ENCODE measurements at places on chromosomes 11 and 22. TPM values are rescaled to one million over a fixed set of nuclear protein-coding genes. Genes with fewer than 3 reads are reported as not detected.
A peak's percentile ranks its signal among the peaks of the same experiment; 100 is the strongest.

DNA sequence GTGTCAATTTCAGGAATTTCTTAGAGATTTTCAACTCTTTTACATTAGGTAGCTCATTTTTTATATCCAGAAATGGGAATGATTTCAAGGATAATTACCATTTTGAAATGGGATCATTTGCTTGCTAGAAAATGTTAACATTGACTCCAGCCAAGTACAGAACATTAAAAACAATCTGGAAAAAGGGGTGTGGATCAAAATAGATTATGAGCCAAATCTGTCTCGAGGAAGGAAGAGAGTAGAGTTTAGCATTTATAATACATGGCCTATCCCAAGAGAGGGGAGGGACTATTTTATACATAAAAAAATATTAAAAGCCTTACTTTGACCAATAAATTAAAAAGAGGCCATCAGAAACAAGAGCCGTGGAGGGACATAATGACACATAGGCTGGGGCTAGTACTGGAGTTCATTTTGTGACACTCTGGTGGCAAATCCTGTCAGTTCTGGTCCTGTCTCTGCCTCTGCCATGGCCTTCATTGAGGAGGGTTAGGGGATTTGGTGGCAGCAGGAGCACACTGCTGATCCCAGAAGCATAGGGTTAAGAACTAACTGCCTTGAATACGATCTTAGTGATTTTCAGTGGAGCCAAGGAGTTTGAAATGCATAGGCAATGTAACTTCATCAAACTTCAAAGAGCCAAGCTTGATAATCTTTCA lies 20.4 kb downstream of the PPP6R3 start:
- H3K4me1 ChIP-seq, result peaks cover 59% of the 10 kb centered on the region
- H3K27ac ChIP-seq, result no peak overlapping the region
- peaks cover 51% of the 10 kb centered on the region for H3K36me3 ChIP-seq
- no peak for DNase-seq
- H3K27me3 ChIP-seq, result no peaks in the 10 kb centered on the region

- DNase-seq, result no peak
- no peak overlapping the region for H3K4me3 ChIP-seq
- H3K27me3 ChIP-seq, result no peaks in the 10 kb centered on the region
- H3K4me1 ChIP-seq, result peaks cover 63% of the 10 kb centered on the region
- no peak overlapping the region for H3K27ac ChIP-seq
Observed at GRCh38 chr22:24137595-24137994, 43.7 kb upstream of the SUSD2 start.

DNA sequence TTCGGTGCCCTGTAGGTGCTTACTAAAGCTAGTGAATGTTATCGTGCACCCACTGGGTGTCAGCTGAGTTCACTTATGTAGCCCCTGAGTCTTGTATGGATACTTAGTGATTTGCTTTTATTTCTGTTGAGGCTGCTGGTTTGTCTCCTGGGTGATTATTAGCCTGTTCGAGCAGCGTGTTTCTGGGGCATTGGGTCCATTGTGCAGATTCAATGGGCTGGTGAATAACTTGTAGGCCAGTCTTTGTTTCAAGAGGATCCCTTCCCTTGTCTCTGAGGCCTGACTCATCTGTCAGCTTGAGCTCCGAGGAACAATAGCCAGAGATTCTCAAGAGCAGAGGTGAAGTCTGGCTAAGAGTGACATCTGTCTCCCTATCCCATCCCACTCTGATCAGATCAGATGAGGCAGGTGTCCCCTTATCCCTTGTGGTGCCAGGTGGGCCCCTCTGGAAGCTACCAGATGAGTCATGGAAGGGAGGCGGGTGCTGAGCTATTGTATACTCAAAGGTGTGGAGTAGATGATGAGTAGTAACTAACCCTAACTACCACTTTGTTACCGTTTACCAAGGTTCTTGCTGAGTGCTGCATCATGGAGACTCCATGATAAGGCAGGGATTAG lies 3.7 kb downstream of the MIAT start:
- no peak overlapping the region for H3K27ac ChIP-seq
- no peak overlapping the region for H3K4me3 ChIP-seq
- no peaks in the 10 kb centered on the region for H3K36me3 ChIP-seq
- peaks cover 4% of the 10 kb centered on the region for H3K27me3 ChIP-seq

DNA sequence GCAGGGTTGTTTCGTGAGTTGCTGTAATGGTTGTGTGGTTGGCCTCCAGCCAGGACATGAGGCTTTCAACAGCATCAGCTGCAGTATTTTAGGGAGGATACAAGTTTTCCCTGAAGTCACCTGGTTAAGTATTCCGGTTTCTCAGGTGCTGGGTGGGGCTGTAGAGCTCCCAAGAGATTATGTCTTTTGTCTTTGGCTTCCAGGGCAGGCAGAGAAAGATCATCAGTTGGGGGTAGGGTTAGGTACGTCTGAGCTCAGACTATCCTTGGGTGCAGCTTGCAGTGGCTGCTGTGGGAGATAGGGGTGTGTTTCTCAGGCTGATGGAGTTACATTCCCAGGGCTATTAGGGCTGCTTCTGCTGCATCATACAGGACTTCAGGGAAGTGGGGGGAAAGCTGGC lies 47.5 kb upstream of the MRGPRX1 start:
- H3K4me3 ChIP-seq, result no peak overlapping the region
- no peaks in the 10 kb centered on the region for H3K27me3 ChIP-seq
- H3K27ac ChIP-seq, result no peak overlapping the region
- H3K36me3 ChIP-seq, result no peaks in the 10 kb centered on the region
- no peaks in the 10 kb centered on the region for H3K4me1 ChIP-seq
- no peak for DNase-seq

- H3K27ac ChIP-seq, result no peak overlapping the region
- no peak for DNase-seq
- H3K36me3 ChIP-seq, result no peaks in the 10 kb centered on the region
- H3K27me3 ChIP-seq, result peaks cover 5% of the 10 kb centered on the region
- H3K4me1 ChIP-seq, result no peaks in the 10 kb centered on the region
- H3K4me3 ChIP-seq, result no peak overlapping the region
Observed at GRCh38 chr11:43997022-43997660, 50.6 kb upstream of the ACCSL start.

- peak overlapping the region; percentile 66 for H3K27ac ChIP-seq
- H3K27me3 ChIP-seq, result no peaks in the 10 kb centered on the region
- peak overlapping the region; percentile 58 for H3K4me3 ChIP-seq
- peaks cover 53% of the 10 kb centered on the region for H3K36me3 ChIP-seq
- DNase-seq, result no peak
Observed at GRCh38 chr11:86251345-86251744, 6.8 kb downstream of the EED start.

- no peak for DNase-seq
- peaks cover 37% of the 10 kb centered on the region for H3K4me1 ChIP-seq
- no peaks in the 10 kb centered on the region for H3K27me3 ChIP-seq
- peak overlapping the region; percentile 61 for H3K27ac ChIP-seq
Observed at GRCh38 chr11:67283481-67283963, 5.6 kb upstream of the ANKRD13D start.

DNA sequence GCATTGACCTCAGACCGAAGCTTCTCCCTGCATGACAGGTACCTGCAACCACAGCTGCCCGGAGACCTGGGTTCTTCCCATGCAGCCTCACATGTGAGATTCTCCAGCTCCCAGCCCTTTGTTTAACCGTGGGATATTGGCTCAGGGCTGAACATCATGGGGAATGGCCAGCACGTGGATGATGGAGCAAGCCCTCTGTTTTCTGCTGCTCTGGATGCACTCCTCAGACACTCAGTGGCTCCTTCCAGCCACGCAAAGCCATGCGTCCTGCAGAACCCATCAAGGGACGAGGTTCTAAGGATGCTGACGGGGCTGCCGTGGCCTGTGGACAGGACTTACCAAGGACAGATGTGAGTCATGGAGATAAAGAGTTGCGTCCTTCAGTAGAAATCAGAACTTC lies 639.1 kb downstream of the BRD1 start:
- H3K36me3 ChIP-seq, result no peaks in the 10 kb centered on the region
- no peak for DNase-seq
- H3K27ac ChIP-seq, result no peak overlapping the region
- H3K4me3 ChIP-seq, result no peak overlapping the region

DNA sequence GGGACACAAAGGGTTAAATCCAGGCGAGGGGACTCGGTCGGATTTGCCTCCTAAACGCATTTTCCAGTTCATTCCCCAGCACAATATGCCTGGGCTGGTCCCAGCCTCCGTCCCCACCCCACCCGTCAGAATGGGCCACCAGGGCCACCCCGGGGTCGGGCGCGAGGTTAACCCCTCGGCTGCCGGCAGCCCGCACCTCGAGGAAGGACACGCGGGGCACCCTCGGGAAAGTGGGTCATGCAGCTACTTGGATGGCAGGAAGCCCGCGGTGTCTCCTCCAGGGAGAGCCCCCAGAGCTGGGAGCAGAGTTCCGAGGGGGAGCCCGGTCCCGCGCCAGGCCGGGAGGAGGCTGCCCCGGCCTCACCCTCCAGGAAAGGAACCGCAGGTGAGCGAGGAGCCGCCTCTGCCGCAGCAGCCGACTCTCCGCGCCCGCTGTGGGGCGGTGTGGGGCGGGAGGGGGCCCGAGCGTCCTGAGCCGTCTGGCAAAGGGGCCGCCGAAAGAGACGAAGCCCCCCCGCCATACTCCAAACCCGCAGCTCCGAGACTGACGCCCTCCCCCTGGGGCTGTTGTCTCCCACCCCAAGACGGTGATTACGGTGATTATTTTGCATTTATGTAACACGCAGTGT lies 1.4 kb downstream of the NECTIN1 start:
- peaks cover 17% of the 10 kb centered on the region for H3K27me3 ChIP-seq
- no peaks in the 10 kb centered on the region for H3K36me3 ChIP-seq
- H3K4me3 ChIP-seq, result peak overlapping the region; percentile 69
- no peak overlapping the region for H3K27ac ChIP-seq

DNA sequence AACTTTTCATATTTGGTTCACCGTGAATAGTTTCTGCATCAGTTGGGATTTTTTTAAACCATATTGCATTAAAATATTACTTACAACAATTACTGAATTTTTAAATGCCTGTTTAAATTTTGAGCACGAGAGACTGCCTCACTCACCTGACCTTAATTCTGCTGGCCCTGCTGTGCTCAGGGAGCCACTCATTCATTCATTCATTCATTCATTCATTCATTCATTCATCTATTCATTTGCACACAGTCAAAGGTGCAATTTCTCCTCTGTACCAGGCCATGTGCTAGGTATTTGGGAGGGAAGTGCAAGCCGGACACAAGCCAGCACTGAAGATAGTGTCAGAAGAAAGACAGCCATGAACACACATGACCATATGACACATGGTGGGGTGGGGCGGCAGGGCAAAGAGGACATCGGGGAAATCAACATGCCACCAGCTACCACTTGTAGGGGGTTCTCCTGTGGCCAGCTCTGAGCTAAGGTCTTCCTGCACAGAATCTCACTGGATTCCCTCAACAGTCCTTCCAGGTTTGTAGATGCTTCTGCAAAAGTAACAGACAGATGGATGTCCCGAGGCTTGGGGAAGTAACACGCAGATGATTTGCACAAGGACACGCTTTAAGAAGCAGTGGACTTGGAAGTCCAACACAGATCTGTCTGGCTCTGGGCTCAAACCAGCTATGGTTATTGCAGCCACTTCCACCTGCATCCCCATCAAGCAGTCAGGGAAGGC lies 568 bp upstream of the CSF2RB start:
- no peak overlapping the region for H3K4me3 ChIP-seq
- no peak overlapping the region for H3K27ac ChIP-seq
- H3K4me1 ChIP-seq, result no peaks in the 10 kb centered on the region
- DNase-seq, result no peak
- H3K36me3 ChIP-seq, result no peaks in the 10 kb centered on the region

DNA sequence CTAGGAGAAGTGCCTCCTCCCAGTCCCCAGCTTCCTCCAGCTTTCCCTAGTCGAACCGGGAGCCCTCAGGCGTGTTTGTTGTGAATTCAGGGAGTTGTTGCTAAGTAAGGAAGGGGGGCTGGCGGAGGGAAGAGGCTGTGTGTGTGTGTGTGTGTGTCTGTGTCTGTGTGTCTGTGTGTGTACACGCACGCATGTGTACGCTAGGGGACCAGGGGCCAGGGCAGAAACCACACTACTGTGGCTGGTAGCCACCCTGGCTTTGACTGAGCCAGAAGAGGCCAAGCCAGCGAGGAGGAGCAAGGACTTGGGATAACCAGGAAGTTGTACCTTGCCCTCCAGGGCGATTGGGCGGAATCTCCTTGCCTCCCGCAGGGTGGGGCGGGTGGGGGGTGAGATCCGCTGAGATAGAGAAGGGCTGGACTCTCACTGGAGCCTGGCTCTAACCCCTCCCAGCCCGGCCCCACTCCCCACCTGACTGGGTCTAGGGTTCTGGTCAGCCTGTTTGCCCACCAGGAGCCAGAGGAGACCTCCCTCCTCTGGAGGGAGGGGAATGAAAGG lies 7.5 kb downstream of the BCL9L start:
- H3K27ac ChIP-seq, result peak overlapping the region; percentile 99
- peaks cover 10% of the 10 kb centered on the region for H3K36me3 ChIP-seq
- DNase-seq, result peak; percentile 73
- H3K27me3 ChIP-seq, result no peaks in the 10 kb centered on the region
- peak overlapping the region; percentile 93 for H3K4me3 ChIP-seq

DNA sequence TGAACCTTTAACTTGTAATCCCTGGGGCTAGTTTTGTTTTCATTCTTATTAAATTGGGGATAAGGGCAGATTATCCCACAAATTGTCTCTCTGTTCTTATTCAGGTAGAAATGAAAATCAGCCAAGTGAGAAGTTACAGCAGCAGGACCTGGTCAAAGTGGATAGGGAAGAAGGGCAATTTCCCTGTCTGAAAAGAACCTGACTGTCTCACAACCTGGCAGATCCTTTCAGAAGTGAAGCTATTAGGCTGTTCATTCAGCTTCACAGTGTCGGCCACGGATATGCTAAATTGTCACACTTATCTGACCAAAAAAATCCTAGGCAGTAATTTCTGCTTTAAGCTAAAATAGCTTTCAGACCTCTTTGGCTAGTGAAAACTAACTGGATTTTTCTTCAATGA lies 712.6 kb upstream of the ANO5 start:
- H3K36me3 ChIP-seq, result no peaks in the 10 kb centered on the region
- H3K27ac ChIP-seq, result no peak overlapping the region
- H3K4me1 ChIP-seq, result no peaks in the 10 kb centered on the region
- H3K27me3 ChIP-seq, result no peaks in the 10 kb centered on the region

- DNase-seq, result peak; percentile 57
- H3K4me3 ChIP-seq, result no peak overlapping the region
- H3K36me3 ChIP-seq, result no peaks in the 10 kb centered on the region
Observed at GRCh38 chr22:28051787-28052356, 132.8 kb upstream of the PITPNB start.

DNA sequence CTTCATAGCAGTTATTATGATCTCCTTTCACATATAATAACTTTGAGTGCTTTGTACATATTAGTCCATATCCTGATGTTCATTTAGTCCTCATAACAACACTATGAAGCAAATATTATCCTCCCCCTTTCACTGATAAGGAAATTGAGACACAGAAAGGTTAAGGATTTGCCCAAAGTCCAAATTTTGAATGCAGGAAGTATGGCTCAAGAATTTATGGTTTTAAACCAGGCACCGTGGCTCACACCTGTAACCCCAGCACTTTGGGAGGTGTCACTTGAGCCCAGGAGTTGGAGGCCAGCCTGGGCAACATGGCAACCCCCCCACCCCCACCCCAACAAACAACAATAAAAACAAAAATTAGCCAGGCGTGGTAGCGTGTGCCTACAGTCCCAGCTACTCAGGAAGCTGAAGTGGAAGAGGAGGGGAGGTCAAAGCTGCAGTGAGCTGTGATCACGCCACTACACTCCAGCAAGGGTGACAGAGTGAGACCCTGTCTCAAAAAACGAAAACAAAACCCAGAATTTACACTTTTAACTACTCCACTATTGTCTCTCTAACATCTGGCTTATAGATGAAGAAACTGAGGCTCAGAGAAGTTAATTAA lies 8.6 kb downstream of the CCDC34 start:
- H3K4me3 ChIP-seq, result no peak overlapping the region
- H3K27me3 ChIP-seq, result no peaks in the 10 kb centered on the region
- H3K4me1 ChIP-seq, result peaks cover 7% of the 10 kb centered on the region

APBB1 gene
- 28.1 TPM for total RNA-seq

OR2AG1 gene
- not detected for total RNA-seq

CDC42EP1 gene
- 0.59 TPM for total RNA-seq

NAV2 gene
- 0.36 TPM for total RNA-seq

DAGLA gene
- 0.05 TPM for total RNA-seq

HOATZ gene
- not detected for total RNA-seq

ART5 gene
- not detected for total RNA-seq

POU2AF2 gene
- total RNA-seq, result not detected

NCR3LG1 gene
- total RNA-seq, result 4.2 TPM
